ENCODE measurements at places on chromosomes 16 and 17. TPM values are rescaled to one million over a fixed set of nuclear protein-coding genes. Genes with fewer than 3 reads are reported as not detected.
A peak's percentile ranks its signal among the peaks of the same experiment; 100 is the strongest.

- DNase-seq: no peak
Measured at GRCh38 chr16:85078226-85078625, 34.0 kb downstream of the CIBAR2 start.

- no peak for DNase-seq
Measured at GRCh38 chr17:48113201-48113676, 5.7 kb downstream of the SNX11 start.

DNA sequence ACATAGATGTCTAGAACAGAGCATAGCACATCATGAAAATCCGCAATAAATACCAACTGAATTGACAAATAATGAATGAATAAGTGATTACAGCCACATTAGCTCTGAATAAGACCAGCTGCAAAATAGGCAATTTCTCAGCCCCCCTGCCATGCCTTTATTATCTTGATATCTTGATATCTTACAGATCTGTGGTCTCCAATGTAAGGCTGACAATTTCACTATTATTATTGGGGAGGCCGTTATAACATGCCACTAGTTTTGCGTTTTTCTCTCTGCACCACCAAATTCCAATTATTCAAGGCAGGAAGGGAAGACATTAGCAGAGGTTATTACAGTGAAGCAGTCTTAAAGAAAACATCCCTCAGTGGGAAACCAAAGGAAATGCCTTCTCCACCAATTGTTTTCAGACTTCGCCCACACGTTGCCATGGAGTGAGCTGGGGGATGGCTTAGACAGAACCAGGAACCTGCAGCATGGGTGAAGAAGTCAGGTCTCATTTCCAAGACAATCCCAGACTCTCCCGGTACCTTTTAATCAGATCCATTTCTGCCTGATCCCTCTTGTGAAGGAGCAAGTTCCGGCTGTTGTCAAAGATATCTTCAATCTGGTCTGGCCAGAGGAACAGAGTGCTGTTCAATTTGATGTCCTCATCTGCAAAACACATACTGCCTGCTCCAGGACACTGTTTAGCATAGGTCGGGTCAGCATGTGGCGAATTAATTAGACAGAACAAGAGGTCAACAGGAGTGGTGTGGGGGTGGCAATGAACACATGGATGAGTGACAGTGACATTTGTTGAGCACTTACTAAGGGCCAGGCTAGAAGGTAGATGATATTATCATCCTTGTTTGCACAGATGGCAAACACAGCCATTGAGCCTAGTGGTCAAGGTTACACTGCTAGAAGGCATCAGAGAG, 46.4 kb downstream of the DNAH3 start:
- DNase-seq: no peak

GRCh38 chr17:78383725-78384471, 5.4 kb downstream of the PGS1 start:
- peak; percentile 93 for DNase-seq

- no peak for DNase-seq
Measured at GRCh38 chr17:1304522-1304921, 25.1 kb downstream of the TRARG1 start.

DNA sequence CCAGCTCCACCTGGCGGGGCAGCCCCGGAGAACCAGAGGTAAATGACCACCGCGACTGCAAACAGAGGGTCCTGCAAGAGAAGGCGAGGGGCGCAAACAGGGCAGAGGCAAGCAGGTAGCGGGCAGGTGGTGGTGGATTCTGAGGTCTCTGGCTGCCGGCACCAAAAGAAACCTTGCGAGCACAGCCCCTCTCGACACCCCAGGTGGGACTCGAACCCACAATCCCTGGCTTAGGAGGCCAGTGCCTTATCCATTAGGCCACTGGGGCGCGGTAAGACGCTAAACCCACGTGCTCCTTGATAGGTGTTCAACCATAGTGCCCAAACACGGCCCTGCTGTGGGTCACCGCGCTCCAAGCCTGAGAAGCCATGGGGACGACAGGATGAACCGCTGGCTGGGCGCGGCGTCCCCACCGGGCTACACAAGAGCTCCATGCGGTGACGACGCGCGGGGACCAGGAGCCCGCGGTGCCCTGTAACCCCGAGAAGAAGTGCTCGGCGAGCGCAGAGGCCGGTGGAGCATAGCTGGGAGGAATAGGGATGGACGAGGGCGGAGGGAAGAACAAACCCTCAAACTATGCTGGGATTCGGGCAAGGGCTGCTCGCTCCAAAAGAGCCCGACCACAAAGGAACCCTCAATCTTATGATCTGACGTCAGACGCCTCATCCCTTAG, 12.4 kb downstream of the ATP5PD start:
- DNase-seq: peak; percentile 87

DNA sequence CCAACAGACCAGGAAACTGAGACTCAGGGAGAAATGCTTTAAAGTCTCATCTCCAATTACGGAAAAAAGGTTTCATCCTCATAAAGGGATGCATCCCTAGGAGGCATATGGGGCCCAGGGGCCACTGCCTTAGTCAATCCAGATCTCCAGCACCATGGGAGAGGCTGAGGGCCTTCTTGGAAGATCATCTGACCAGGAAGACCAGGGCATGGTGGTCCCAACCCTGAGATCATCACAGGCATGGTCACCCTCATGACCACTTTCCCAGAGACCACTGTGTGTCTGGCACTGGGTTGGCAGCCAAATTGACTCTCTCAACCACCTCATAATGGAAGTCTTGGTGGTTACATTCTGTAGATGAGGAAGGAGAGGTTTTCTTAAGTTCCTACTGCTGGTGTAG, 23.4 kb upstream of the CES5A start:
- no peak for DNase-seq

GRCh38 chr16:75421820-75422126, 11.5 kb downstream of the CFDP1 start:
- no peak for DNase-seq

GRCh38 chr17:9142772-9143494, 121.6 kb downstream of the NTN1 start:
- no peak for DNase-seq

DNA sequence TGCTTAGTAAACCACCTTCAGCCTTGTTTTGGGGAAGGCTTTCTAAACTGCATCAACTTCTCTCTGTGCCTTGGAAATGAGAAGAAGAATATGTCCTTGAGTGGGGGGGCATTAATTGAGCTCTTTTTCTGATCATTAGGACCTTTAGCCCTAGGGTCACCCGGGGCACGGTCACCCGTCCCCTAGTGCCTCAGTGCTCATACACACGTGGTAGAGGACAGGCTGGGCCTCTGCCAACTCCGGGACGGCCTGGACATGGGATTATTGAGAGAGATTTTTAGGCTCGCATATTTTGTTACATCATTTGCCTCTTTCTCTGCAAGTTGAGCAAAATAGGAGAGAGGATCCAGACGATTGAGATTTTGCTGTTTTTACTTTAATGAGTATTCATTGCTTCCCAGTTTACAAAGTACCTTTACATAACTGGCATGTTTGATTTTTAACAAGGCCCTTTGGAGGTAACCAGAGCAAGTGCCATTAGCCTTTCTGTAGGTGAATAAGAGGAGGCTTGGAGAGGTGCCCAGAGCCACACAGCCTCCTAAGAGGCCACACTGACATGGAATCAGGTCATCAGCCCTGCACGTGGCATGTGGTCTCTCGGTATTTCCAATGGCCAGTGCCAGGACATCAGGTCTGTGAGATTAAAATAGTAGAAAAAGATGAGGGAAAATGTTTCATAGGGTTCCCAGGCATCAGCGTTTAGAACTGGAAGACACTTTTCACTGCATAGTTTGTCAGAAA, 11.1 kb downstream of the PMM2 start:
- no peak for DNase-seq

DNA sequence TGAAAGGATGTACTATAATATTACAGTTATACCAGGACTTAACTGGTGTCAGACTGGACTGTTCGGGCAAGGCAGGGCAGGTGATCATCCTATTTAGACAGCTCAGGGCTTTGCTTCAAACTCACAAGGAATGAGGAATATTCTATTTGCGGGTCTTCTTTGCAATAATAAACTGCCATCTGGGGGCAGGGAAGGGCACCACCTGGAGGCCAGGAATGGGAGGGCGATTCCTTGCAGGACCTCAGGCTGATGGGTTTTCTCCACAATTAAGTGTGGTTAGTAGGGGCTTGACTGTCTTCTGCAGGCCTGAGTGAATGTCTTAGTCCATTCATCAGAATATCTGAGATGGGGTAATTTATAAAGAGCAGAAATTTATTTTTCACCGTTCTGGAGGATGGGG, 424.1 kb downstream of the CA10 start:
- DNase-seq: no peak

DNA sequence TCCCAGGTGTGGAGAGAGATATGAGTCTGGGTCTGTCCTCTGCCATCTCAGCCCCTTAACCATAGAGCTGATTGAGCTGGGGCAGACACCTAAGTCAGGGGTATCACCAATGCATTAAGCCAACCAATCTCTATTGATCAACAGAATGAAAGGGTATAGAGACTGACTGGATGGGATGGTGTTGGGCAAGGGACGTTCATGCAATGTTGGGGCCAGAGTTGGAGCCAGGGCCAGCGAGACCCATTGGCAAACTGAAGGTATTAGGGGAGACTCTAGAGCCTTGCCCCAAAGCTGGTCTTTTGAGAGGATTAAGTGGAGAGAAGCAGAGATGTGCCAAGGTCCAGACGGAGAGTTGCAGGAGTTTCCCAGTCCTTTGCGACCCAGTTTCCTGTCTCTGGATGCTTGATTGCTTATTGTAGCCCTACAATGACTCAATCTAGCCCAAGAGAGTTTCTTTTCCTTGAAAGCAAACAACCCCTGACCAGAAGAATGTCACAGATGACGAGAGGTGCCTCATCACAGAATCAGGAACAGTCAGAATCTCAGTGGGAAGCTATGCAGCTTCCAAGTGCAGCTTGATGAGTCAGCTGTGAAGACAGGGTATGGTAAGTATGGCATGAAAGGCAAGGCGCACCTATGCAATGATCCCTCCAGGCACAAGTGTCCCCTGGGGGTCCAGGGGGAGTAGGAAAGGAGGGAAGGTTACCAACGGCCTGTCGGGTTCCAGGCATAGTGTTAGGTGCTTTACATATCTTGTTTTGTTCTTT, 137.2 kb downstream of the UTP18 start:
- peak; percentile 78 for DNase-seq

- no peak for DNase-seq
Measured at GRCh38 chr16:67542464-67542863, 13.8 kb downstream of the RIPOR1 start.

- no peak for DNase-seq
Measured at GRCh38 chr17:35872196-35872980, 3.7 kb upstream of the HEATR9 start.

DNA sequence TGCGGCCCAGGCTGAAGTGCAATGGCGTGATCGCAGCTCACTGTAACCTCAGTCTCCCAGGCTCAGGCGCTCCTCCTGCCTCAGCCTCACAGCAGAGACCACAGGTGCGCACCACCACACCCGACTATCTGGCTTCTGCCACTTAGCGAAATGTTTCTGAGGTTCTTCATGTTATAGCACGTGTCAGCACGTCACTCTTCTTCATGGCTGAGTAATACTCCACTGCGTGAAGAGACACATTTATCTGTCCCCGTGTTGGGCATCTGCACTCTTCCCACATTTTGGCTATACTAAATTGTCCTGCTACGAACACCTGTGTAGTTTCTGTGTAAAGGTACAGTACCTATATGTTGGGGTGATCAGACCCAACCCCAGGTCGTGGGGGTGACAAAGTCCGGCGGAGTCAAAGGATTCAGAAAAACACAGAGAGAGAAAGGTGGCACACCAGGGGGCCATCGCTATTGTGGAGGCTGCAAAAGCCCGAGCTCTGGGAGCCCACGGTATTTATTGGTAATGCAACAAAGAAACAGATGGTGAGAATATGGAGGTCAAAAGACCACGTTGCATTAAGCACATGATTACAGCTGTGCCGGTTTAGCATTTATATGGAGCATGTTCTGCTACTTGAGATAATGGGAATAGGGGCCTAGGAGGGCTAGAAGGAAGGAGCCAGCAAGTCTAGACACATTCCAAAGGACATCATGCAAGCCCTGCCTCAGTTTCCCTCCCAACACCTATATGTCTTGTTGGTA, 851 bp upstream of the DPEP1 start:
- DNase-seq: no peak

- DNase-seq: no peak
Measured at GRCh38 chr16:48503779-48504178, 106.2 kb downstream of the N4BP1 start.

- no peak for DNase-seq
Measured at GRCh38 chr16:88548131-88548874, 21.9 kb upstream of the ZC3H18 start.

DNA sequence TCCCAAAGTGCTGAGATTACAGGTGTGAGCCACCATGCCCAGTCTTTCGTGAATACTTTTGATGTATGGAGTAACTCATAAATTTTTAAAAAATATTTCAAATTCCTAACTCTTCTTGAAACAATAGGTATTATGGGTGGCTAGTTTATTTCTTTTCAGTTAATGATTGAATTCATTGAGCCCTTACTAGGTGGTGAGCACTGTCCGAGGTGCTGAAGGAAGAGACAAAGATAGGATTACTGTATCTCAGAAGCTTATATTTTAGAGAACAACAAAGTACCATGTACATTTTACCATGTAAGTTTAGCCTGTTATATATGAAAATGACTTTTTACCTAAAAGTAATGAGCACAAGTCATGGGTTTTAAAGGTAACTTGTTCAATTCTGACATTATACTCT, 418.3 kb downstream of the NPIPA7 start:
- no peak for DNase-seq

DNA sequence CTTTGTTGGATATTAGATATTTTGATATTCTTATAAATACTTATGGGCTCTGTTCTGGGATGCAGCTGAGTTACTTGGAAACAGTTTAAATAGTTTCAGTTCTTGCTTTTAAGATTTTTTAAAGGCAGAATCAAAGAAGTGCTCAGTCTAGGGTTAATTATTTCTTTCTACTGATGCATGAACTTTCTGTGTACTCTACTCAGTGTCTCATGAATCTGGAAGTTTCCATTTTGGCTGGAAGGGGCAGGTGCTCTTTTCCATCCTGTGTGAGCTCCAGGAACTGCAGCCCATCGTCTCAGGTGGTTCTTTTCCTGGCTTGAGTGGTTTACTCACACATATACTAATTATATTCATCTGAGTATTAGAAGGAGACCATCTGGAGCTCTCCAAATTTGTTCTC, 61.1 kb upstream of the CPHXL start:
- DNase-seq: no peak

DNA sequence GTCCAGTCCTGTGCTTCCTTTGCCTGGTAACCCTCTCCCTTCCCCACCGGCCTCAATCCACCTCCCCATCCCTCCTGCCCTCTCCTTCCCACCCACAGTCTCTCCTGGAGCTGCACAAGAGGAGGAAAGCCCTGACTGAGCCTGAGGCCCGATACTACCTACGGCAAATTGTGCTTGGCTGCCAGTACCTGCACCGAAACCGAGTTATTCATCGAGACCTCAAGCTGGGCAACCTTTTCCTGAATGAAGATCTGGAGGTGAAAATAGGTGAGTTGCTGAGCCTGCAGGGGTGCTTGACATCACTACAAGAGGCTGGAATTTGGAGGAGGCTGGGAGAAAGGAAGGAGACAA, 1.3 kb downstream of the PLK1 start:
- no peak for DNase-seq

Gene TMIGD1
- not detected for total RNA-seq

Gene PPP1R27
- total RNA-seq: not detected

Gene SRL
- not detected for total RNA-seq

Gene MSLN
- 72.9 TPM for total RNA-seq

Gene EVPLL
- 0.11 TPM for total RNA-seq

Gene TNFRSF17
- not detected for total RNA-seq
